NCI-H446 treated with DMSO at 0.1 percent for 48 hours (cell line): ENCODE measurements at places on chromosomes 5 and 9.

DNA sequence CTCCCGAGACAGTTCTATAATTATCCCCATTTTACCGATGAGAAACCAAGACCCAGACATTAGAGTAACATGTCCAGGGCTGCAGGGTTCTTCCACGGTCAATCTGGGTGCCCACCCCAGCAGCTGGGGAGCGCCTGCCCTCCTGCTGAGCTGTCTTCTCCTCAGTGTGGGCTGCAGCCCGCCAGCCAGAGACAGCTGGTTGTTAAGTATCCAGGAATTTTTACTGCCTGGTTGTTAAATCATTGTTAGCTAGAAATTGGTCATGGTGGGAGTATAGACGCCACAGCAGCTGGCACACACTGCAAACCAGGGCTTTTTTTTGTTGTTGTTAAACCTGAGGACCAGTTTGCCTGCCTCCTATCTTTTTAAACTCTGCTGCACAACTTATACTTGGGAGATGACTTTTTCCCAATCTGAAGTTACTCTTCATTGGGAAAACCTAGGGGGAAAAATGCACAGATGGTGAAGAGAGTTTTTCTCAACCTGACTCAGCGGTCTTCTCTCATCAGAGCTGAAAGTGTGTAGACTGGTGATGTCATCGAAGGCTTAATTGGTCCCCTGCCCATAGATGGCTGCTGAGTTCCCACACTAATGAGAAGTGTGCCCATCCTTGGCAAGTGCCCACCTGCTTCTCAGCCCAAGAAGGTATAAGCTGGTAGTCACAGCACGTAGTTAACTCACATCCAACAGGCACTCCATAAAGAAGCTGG is 208.6 kb downstream of the DRD1 start:
- no peak for DNase-seq

- DNase-seq, result no peak
Observed at GRCh38 chr5:19751326-19751725, 236.7 kb downstream of the CDH18 start.

- no peak for DNase-seq
Observed at GRCh38 chr9:68581696-68582095, 41.0 kb upstream of the TMEM252 start.

DNA sequence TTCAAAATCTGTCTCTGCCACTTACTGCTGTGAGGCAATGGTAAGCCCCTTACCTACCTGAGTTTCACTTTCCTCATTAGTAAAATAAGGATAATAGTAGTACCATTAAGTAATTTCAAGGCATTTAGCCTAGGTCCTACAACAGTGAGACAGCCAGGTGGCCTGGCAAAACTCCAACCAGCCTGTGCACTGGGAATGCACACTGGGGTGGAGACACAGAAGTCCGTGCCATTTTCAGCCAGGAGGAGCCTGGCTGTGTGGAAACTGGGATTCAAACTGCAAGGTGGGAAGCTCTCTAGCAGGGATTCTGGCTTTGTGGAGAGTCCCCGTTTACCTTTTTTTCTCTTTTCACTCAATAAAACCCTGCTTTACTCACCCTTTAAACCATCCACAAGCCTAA is 630.4 kb downstream of the PRELID2 start:
- DNase-seq, result no peak

GRCh38 chr5:151902215-151902614 is 22.4 kb downstream of the GLRA1 start:
- DNase-seq, result no peak

GRCh38 chr5:112316006-112316405 is 103.1 kb downstream of the EPB41L4A start:
- no peak for DNase-seq

GRCh38 chr5:73088026-73088425 is 32.3 kb upstream of the TMEM171 start:
- no peak for DNase-seq

DNA sequence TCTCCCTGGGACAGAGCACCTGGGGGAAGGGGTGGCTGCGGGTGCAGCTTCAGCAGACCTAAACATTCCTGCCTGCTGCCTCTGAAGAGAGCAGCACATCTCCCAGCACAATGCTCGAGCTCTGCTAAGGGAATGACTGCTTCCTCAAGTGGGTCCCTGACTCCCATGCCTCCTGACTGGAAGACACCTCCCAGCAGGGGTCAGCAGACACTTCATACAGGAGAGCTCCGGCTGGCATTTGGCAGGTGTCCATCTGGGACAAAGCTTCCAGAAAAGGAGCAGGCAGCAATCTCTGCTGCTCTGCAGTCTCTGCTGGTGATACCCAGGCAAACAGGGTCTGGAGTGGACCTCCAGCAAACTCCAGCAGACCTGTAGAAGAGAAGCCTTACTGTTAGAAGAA is 77.2 kb downstream of the SLCO6A1 start:
- no peak for DNase-seq

GRCh38 chr5:55407984-55408383 is 100.2 kb downstream of the MTREX start:
- no peak for DNase-seq

GRCh38 chr5:153118018-153118417 is 372.5 kb upstream of the GRIA1 start:
- DNase-seq, result no peak

- no peak for DNase-seq
Observed at GRCh38 chr9:124290053-124290591, 32.4 kb downstream of the NEK6 start.

- DNase-seq, result no peak
Observed at GRCh38 chr5:15702102-15702501, 202.1 kb downstream of the FBXL7 start.

DNA sequence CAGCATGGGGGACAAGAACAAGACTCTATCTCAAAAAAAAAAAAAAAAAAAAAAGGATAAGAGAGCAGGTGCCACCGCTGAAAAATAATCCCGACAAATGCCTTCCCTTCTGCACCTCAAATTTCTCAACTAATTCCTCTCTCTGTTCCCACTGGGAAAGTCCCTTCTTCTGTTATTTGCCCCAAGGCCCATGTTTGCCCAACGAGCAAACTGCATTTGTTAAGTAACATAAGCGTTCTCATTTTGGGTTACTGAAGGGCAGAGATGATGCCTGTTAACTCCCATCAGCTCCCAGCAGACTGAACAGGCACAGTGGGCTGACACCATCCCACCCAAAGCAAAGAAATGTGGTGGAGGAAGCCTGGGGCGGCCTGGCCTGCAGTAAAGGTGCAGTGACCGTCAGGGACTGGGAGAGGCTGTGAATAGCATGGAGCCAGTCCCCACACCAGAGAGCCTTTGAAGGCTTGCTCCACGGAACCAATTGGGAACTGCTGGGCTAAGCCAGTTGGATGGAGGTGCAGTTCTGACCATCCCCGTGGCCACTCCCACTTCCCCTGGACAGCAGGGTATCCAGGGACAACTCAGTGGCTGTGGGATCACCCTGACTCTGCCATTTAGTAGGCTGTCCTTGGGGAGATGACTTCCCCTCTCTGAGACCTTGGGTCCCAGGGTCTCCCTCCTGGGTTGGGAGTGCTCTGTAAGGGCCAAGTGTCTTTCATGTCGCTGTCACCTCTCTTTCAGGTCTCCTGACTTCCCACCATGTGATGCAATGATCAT is 149.7 kb upstream of the IER5L start:
- no peak for DNase-seq

- no peak for DNase-seq
Observed at GRCh38 chr5:6194261-6194875, 184.0 kb downstream of the MED10 start.

DNA sequence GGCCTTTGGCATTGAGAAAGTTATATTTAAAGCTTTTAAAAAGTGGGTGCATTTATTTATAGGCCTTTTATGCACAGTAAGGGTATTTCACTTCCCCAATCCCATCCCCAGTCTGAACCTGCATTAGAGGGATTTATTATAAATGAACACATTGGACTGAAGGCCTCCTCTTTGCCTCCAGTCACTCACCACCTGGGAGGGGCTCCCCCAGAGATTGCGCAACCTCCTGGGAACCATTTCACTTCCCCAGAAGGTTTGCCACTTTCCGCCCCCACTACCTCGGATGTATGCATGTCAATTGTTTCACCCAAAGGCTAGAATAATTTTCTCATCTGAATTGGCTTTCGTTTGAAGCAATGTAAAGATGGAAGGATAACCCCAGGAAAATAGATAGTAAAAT is 29.8 kb upstream of the VCAN start:
- no peak for DNase-seq

GRCh38 chr5:127097278-127097677 is 24.0 kb upstream of the C5orf63 start:
- no peak for DNase-seq

GRCh38 chr9:121298689-121299466 is 30.9 kb downstream of the GSN start:
- DNase-seq, result no peak
